ENCODE measurements at places on chromosomes 13 and 19. TPM values are rescaled to one million over a fixed set of nuclear protein-coding genes. Genes with fewer than 3 reads are reported as not detected.

Gene CD33
- not detected for total RNA-seq

Gene SH2D3A
- not detected for total RNA-seq

Gene TSC22D1
- 61.2 TPM for total RNA-seq

Gene SIAH3
- not detected for total RNA-seq

Gene CYP2A6
- not detected for total RNA-seq

Gene ZNF574
- 20.0 TPM for total RNA-seq

Gene PRRG2
- total RNA-seq = not detected

Gene ADGRL1
- 12.8 TPM for total RNA-seq

Gene ZNF611
- 9.4 TPM for total RNA-seq

Gene SULT2A1
- not detected for total RNA-seq

Gene PNMA8B
- total RNA-seq = 3.0 TPM

Gene CASP14
- not detected for total RNA-seq

Gene TMEM145
- not detected for total RNA-seq

Gene TYROBP
- total RNA-seq = not detected

Gene SIGLEC9
- total RNA-seq = not detected

Gene ZNF45
- 7.7 TPM for total RNA-seq

Gene PCDH20
- total RNA-seq = not detected

Gene FAM98C
- 23.6 TPM for total RNA-seq

Gene ERICH4
- total RNA-seq = not detected

Gene CSNK1A1L
- total RNA-seq = not detected

Gene VAV1
- total RNA-seq = not detected

Gene IER2
- total RNA-seq = 107 TPM

Gene RFPL4AL1
- not detected for total RNA-seq

Gene C1QTNF9B
- not detected for total RNA-seq

Gene BCL3
- 31.9 TPM for total RNA-seq

Gene DKKL1
- not detected for total RNA-seq

Gene PRODH2
- not detected for total RNA-seq

Gene SAE1
- total RNA-seq = 101 TPM

Gene KLK5
- not detected for total RNA-seq

Gene PTH2
- total RNA-seq = not detected

Gene PRR22
- total RNA-seq = 0.60 TPM

Gene ZNF223
- total RNA-seq = 8.8 TPM

Gene ZFP28
- total RNA-seq = 7.0 TPM

Gene KIR3DL2
- total RNA-seq = not detected

Gene ZNF823
- 2.7 TPM for total RNA-seq

Gene HPN
- 0.94 TPM for total RNA-seq

Gene KIR2DL4
- not detected for total RNA-seq

Gene ZNF763
- 1.6 TPM for total RNA-seq

Gene GADD45B
- total RNA-seq = 176 TPM

Gene PSG11
- not detected for total RNA-seq

Gene C19orf12
- 40.1 TPM for total RNA-seq

Gene USHBP1
- total RNA-seq = not detected

Gene RINL
- 1.5 TPM for total RNA-seq

Gene ZSCAN5A
- 4.4 TPM for total RNA-seq

Gene C13orf42
- not detected for total RNA-seq

Gene MED26
- total RNA-seq = 7.8 TPM

Gene TEX29
- not detected for total RNA-seq

Gene KLK12
- total RNA-seq = not detected

Gene MEDAG
- 210 TPM for total RNA-seq

Gene WDR88
- total RNA-seq = not detected

Gene ADGRE1
- not detected for total RNA-seq

Gene C19orf47
- total RNA-seq = 7.7 TPM

Gene SIGLEC5
- total RNA-seq = not detected
